Mucosa of descending colon (tissue), 3 donors: ENCODE measurements at places on chromosomes 2 and 18. TPM values are rescaled to one million over a fixed set of nuclear protein-coding genes. Genes with fewer than 3 reads are reported as not detected.

CAPG gene
- total RNA-seq: 46.3 TPM

DCDC2C gene
- 0.35 TPM for total RNA-seq

SCYGR7 gene
- not detected for total RNA-seq

MPPE1 gene
- 103 TPM for total RNA-seq

TEX44 gene
- not detected for total RNA-seq

TBR1 gene
- not detected for total RNA-seq

SEPTIN2 gene
- 221 TPM for total RNA-seq

NMUR1 gene
- total RNA-seq: 1.2 TPM

CHRNG gene
- total RNA-seq: not detected
